Endodermal cell (in vitro differentiated cells): ENCODE measurements at places on chromosomes 4 and X. TPM values are rescaled to one million over a fixed set of nuclear protein-coding genes. Genes with fewer than 3 reads are reported as not detected.

Gene IL1RAPL1
- 0.19 to 0.80 TPM (median 0.66 TPM) in 3 replicates for total RNA-seq

Gene KIF4A
- 22.5 to 47.5 TPM (median 40.6 TPM) in 3 replicates for total RNA-seq

DNA sequence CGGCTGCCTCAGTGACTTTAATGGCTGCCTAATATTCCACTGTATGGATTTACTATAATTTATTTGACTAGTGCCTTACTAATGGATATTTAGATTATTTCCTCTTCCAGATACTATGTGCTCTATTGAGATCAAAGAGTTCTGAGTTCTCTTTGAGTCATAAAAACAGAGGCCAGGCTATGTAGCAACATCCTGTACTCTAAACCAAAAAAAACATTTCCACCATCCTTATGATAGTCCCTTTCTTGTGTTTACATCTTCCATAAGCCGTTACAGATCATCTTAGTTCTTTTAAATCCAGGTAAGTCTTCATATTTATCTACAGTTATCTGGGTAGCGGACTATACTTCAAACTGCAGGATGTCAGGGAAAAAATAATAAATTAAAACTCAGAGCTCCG is 56.6 kb upstream of the TMEM184C start:
- no peaks in the 10 kb centered on the region for H3K36me3 ChIP-seq
- H3K4me1 ChIP-seq: no peaks in the 10 kb centered on the region
- DNase-seq: no peak
- no peaks in the 10 kb centered on the region for H3K27me3 ChIP-seq

- no peak overlapping the region for H3K27ac ChIP-seq
- no peaks in the 10 kb centered on the region for H3K36me3 ChIP-seq
- no peak overlapping the region for H3K4me3 ChIP-seq
- H3K27me3 ChIP-seq: no peaks in the 10 kb centered on the region
- no peaks in the 10 kb centered on the region for H3K4me1 ChIP-seq
- no peak for DNase-seq
Observed at GRCh38 chr4:47577779-47578553, 92.9 kb downstream of the ATP10D start.

Gene CCDC120
- total RNA-seq: 13.0 and 13.5 TPM in 2 replicates

Gene TMPRSS11F
- total RNA-seq: not detected in 2 replicates

GRCh38 chr4:58453956-58454355 is 1343.8 kb upstream of the IGFBP7 start:
- DNase-seq: no peak
- H3K4me3 ChIP-seq: no peak overlapping the region
- no peaks in the 10 kb centered on the region for H3K4me1 ChIP-seq
- H3K27ac ChIP-seq: no peak overlapping the region

DNA sequence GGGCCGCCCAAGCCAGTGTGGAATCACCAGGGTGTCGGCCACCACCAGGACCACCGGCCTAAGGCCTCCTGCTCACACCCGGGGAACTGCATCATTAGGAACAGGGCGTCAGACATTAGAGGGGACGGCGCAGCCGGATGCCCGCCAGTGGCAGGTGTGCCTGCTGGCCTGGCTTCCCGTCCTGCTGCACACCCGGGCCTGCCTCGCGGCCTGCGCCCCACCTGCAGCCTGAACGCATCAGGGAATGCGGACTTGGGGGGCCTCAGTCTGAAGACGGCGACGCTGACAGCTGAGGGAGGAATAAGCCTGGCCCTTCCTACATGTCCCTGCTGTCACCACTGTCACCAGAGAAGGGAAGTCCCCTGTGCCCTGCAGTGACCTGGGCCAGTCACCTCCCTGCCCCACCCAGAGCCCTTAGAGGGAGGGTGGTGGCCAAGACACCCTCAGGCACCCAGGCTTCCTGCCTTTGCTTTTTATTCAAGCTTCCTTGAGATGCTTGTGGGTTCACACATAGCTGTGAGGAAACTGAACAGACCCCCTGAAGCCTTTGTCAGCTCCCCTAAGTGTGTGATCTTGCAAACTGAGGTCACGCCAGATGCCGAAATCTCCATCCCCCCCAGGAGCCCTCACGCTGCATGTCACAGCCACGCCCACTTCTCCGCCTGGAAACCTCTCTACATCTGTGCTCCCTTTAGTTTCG is 3.2 kb downstream of the DGKQ start:
- H3K4me3 ChIP-seq: no peak overlapping the region
- H3K27me3 ChIP-seq: peaks cover 9% of the 10 kb centered on the region
- no peaks in the 10 kb centered on the region for H3K4me1 ChIP-seq
- DNase-seq: peak; percentile 80
- H3K27ac ChIP-seq: no peak overlapping the region

- no peaks in the 10 kb centered on the region for H3K4me1 ChIP-seq
- H3K4me3 ChIP-seq: no peak overlapping the region
- H3K27me3 ChIP-seq: no peaks in the 10 kb centered on the region
- no peak overlapping the region for H3K27ac ChIP-seq
- DNase-seq: no peak
Observed at GRCh38 chr4:138671106-138671505, 344.5 kb upstream of the NOCT start.

Gene SLC7A11
- total RNA-seq: 2.4 to 4.6 TPM (median 3.9 TPM) in 3 replicates

DNA sequence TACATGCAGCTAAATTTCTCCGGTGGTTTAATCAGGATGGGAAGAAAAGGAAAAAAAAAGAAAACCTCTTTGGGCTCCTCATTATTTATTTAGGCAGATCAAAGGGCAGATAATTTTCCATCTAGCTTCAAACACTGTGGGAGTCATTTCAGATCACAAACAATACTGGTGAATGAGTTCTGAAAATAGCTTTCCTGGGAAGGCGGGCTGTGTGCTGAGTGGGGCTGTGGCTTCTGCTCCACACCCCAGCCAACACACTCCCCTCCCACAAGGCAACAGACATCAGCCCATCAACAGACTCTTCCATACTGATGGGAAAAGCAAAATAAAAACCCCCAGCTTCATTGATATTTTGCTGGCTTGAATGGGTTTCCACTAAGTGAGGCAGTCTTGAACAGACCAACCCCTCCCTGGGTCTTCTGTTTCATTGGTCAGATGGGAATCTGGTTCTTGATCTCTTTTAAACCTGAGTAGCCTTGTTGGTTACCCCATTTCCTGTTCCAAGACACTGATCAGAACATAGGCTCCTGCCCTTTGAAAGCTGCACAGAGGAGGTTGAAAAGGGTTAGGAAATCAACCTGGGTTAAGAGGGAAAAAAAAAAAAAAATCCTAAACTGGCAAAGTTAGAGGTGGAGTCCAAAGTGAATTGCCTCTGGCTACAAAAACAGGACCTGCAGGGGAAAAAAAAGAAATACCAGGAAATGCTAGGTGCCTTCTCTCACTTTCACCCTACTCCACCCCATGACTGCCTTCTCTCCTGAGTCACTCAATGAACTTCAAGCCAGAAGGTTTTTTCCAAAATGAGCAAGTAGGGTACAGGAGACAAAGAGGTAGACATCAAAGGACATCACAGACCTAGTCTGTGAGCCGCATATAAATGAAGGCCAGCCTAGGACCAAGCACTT is 20.0 kb downstream of the AMOT start:
- H3K4me3 ChIP-seq: no peak overlapping the region
- no peak overlapping the region for H3K27ac ChIP-seq
- H3K36me3 ChIP-seq: peaks cover 6% of the 10 kb centered on the region
- no peaks in the 10 kb centered on the region for H3K27me3 ChIP-seq
- no peaks in the 10 kb centered on the region for H3K4me1 ChIP-seq
- DNase-seq: no peak

GRCh38 chr4:149701435-149702156 is 114.0 kb downstream of the IQCM start:
- no peaks in the 10 kb centered on the region for H3K27me3 ChIP-seq
- H3K4me1 ChIP-seq: peaks cover 5% of the 10 kb centered on the region
- no peaks in the 10 kb centered on the region for H3K36me3 ChIP-seq
- no peak overlapping the region for H3K27ac ChIP-seq

Gene CABS1
- total RNA-seq: 2.5 to 3.9 TPM (median 2.8 TPM) in 3 replicates

DNA sequence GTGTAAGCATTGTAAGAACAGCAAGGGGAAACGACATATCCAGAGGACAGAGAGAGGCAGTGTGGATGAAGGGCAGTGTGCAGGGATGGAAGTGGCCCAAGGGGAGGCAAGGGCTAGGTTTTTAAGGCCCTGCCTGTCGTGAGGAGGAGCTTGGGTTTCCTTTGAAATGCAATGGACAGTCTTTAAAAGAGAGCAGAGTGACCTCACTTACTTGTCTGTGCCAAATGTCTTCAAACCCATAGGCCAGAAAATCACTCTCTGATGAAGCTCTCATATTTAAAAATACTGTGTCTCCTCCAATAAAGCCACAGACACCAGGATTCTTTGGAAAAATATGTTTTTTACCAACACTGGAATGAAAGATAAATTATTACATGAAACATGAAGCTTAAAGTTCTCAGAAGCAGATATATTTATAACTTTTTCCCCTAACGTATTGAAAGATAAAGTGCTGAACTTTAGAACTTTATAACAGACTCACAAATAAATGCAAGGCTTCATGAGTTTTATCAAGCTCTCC is 19.2 kb upstream of the ATXN3L start:
- H3K4me1 ChIP-seq: no peaks in the 10 kb centered on the region
- no peak overlapping the region for H3K4me3 ChIP-seq
- H3K27ac ChIP-seq: no peak overlapping the region
- no peaks in the 10 kb centered on the region for H3K36me3 ChIP-seq

Gene TMEM47
- 7.5 to 13.4 TPM (median 12.6 TPM) in 3 replicates for total RNA-seq

Gene PCSK1N
- 2.5 to 4.0 TPM (median 2.7 TPM) in 3 replicates for total RNA-seq

- no peak overlapping the region for H3K4me3 ChIP-seq
- no peaks in the 10 kb centered on the region for H3K36me3 ChIP-seq
- H3K4me1 ChIP-seq: no peaks in the 10 kb centered on the region
- DNase-seq: no peak
Observed at GRCh38 chr4:38791010-38791409, 8.2 kb upstream of the TLR10 start.

DNA sequence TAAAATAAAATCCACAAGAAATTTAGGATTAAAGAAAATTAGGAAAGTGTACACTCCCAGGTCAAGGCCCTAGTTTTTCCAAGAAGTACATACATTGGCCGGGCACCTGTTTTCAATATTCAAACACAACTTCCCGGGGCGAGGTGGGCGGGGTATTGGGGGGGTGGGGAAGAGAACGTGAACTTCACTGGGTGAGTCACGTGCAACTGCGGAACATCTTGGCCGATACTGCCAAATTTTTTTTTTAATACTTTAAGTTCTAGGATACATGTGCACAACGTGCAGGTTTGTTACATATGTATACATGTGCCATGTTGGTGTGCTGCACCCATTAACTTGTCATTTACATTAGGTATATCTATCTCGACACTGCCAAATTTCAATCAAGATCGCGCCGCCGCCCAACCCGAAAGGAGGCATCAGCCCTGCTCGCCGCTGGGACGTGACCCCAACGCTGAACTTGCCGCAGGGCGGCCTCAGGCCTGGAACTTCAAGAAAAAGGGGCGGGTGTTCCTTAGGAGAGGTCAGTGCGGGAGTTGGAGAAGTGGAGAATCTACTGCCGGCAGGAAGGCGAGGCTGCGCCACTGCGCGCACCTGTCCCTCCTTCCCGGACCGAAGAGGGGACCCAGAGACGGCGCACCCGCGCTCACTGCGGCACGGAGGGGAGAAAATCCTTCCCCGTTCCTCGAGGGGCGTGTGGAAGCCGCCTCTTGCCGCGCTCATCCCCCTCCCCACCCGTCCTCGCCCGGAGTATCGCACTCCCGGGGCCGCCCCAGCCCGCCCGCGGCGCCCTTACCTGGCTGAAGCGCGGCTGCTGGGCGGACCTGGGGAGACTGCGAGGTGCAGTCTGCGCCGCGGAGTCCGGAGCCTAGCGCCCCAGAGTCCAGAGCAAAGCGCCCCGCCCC is at the start of gene TEC:
TEC (minus strand) TSS at position 883 of the 905 bp plus-strand sequence. CDS start 41,224 bp downstream, outside the sequence.
- no peaks in the 10 kb centered on the region for H3K4me1 ChIP-seq
- peaks cover 3% of the 10 kb centered on the region for H3K36me3 ChIP-seq
- H3K27ac ChIP-seq: no peak within 1 kb of the TSS
- no peaks in the 10 kb centered on the region for H3K27me3 ChIP-seq
- H3K4me3 ChIP-seq: peak within 1 kb of the TSS; percentile 88

- H3K36me3 ChIP-seq: no peaks in the 10 kb centered on the region
- no peak for DNase-seq
- H3K27ac ChIP-seq: no peak overlapping the region
- H3K4me3 ChIP-seq: no peak overlapping the region
Observed at GRCh38 chr4:158827543-158827981, 58.7 kb downstream of the FNIP2 start.

DNA sequence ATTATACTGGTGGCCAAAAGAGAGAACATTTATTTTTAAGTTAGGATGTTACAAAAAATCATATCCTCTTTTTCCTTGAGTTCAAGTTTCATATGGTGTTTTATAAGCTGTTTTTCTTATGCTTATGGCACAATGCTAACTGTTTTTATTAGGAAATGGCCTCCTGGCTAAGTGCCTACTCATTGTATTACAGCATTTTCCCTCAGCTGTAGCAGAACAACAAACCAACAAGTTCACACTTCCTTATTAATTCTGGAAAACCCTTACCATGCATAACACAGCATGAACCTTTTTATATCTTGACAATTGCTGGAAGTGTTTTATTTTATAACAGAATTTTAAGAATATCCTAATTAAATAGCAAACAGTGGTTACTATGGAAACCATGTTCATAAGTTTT is 165.8 kb downstream of the GASK1B start:
- H3K36me3 ChIP-seq: no peaks in the 10 kb centered on the region
- no peaks in the 10 kb centered on the region for H3K27me3 ChIP-seq
- no peak overlapping the region for H3K4me3 ChIP-seq
- no peak overlapping the region for H3K27ac ChIP-seq

- DNase-seq: no peak
- no peaks in the 10 kb centered on the region for H3K4me1 ChIP-seq
- no peaks in the 10 kb centered on the region for H3K36me3 ChIP-seq
- H3K27ac ChIP-seq: no peak overlapping the region
- H3K27me3 ChIP-seq: no peaks in the 10 kb centered on the region
Observed at GRCh38 chr4:185680617-185681016, 131.4 kb downstream of the SORBS2 start.

GRCh38 chr4:156085100-156085499 is 131.4 kb upstream of the CTSO start:
- H3K4me1 ChIP-seq: no peaks in the 10 kb centered on the region
- H3K27me3 ChIP-seq: no peaks in the 10 kb centered on the region
- H3K27ac ChIP-seq: no peak overlapping the region
- DNase-seq: no peak

GRCh38 chr4:61036071-61036684 is 163.9 kb upstream of the ADGRL3 start:
- no peaks in the 10 kb centered on the region for H3K4me1 ChIP-seq
- H3K36me3 ChIP-seq: no peaks in the 10 kb centered on the region
- H3K4me3 ChIP-seq: no peak overlapping the region
- H3K27me3 ChIP-seq: no peaks in the 10 kb centered on the region
- no peak overlapping the region for H3K27ac ChIP-seq
- no peak for DNase-seq

Gene MAGEA6
- total RNA-seq: not detected in 2 replicates
